ENCODE measurements at places on chromosomes 2 and 18.

GRCh38 chr2:51516667-51517066 is 484.7 kb upstream of the NRXN1 start:
- no peak for DNase-seq

DNA sequence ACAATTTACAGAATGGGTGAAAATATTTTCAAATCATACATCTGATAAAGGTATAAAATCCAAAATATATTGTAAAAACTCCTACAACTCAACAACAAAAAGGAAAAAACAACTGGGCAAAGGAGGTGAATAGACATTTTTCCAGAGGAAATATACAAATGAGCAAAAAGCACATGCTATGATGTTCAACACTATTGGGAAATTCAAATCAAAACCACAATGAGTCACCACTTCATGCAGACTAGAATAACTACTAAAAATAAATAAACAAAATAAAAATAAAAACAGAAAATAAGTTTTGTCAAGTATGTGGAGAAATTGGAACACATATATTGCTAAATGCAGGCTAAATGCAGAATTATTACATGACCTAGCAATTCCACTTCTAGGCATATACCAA is 120.9 kb downstream of the FSIP2 start:
- no peak for DNase-seq

DNA sequence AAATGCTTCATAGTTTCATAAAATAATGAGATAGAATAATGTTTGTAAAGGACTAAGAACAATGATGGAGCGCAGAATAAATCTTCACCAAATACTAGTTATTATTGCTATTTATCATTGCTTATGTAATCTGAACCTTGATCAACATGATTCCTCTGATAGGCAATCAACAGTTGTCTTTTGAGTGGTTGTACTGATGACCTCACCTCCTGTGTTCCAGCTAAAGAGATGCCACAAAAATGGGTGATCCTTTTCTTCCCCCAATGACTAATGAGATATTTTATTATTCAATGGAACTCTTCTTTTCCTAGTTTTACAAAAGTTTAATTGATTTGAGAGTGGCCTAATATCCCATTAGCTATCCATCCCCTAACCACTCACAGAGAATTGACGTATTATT is 784.0 kb upstream of the FSHR start:
- DNase-seq: no peak

DNA sequence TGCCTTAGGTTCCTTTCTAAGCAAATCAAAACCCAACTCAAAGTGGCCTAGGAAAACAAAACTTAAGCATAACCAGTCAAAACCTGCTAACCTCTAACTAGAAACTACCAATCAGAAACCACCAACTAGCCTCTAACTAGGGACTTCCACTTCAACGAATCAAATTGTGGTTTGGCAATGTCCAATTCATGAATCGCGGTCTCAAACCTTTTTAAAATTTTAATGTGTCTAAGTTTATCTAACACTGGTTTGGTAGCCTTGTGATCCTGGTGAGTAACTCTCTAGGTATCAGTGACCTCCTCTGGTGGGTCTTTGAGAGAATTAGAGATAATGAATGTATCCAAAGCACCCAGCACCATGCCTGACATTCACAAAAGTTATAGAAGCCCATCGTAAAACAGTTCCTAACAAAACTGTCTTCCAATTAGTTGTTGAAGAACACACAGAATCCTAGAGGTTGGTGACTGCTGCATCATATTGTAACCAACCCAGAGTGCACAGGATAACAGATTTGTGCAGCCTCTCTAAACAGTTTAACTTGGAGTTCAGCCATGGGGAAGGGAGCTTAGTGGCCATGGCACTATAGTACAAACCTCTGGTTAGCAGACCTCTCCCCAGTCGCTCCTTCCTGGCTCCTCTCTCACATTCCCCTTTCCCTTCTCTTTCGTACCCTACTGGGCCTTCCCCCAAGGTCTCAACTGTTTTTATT is 45.2 kb upstream of the B3GNT2 start:
- no peak for DNase-seq

Measured in RKO (cell line).